ENCODE measurements at places on chromosomes 4 and X.

GRCh38 chr4:102575369-102576129, 74.4 kb downstream of the NFKB1 start:
- DNase-seq: no peak

DNA sequence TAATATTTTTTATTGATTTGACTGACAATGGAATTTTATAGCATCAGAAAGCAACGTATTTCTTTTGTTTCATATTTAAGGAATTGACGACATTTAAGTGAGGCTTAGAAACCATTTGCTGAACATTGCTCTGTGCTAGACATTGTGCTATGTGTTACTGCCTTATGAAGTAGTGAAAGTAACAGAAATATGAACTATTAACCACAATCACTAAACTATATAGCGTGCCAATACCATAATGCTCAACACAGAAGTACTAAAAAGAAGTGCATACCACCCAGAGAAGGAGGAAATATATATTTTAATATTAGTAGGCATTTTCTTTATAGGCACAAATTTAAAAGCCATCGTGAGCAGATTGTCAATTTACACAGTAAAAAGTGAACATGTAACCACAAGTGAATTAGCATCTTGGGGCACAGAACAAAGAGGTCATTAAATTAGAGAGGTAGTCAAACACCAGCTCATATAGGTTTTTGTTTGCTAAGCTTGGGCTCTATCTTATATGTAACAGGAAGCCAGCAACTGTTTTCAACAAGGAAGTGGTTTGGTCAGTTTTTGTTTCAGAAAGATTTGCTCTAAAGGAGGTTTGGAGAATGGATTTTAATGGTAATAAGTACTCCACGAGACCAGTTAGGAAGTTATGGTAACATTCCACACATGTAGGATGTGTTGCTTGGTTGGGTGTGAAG, 270.7 kb downstream of the GRXCR1 start:
- no peak for DNase-seq

- no peak for DNase-seq
These were observed 8.4 kb downstream of the NIPAL1 start for GRCh38 chr4:48025005-48025404.

DNA sequence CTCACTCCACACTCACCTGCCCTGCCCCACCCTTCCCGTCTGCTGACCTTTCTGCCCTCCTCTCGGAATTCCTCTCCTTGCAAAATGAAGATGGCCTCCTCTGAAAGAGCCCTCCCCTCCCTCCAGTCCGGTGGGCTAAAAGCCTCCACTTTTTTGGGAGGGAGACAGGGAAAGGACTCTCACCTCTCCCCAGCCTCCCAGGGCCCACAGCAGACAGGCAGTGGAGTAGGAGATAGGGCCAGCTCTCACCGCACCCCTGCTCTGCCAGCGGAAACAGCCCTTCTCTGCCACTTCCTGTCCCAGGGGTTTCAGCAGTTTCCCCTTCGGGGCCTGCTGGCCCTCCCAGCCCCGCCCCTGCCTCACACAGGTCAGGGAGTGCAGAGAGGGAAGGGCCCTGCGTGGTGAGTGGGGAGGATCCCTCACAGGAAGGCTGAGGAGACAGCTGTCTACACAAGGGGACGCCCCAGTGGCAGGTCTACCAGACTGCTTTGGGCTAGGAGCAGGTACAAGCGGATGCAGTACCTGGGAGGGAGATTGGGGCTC, 18.2 kb downstream of the ELF4 start:
- DNase-seq: no peak

DNA sequence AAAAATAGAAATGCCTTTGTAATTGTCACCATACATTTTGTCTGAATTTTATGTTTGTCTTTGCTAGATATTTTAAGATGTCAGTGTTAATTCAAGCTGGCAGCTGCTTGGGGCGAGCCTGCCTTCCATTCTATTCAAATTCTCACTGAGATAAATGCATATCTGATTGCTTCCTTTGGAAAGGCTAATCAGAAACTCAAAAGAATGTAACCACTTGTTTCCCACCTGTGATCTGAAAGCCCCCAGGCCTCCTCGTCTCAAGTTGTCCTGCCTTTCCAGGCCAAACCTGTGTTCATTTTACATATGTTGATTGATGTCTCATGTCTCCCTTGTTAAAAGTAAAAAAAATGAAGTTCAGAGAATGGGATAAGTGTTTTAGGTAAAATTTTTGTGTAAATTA, 318.7 kb upstream of the TECRL start:
- DNase-seq: no peak

DNA sequence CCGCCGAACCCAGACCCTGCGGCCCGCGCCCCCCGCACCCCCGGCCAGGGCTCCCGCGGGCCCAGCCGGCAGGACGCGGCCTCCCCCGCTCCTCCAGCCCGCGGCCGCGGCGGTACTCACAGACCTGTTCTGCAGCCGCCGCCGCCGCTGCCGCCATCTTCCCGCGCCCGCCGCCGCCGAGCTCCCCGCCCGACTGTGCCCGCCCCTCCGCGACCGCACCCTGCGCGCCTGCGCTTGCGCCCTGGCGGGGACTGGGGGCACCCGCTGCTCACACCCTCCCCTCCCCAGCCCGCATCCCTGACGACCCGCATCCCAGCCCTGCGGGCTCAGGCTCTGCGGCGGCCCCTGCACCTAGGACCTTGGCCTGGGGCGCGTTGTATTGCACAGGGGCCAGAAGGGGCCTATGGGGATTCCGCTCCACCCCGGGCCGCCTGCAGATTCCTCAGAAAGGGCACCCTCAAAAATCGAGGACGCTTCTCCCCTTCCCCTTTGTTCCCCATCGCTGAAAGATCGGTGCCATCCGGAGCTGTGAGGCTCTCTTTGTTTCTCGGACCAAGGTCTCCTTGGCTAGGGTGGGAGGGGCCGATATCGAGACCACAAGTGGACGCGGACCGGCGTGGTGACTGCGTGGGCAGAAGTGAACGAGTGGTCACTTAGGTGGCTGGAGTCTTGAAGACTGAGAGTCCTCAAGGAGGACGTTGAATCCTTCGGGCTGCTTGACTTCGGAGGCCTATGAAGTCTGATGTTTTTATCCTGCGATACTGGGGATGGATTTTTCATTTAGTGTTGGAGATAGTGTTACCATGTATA, at the start of gene SGCB:
TSS of gene SGCB (minus strand) at position 197 of the 810 bp plus-strand sequence. CDS start at position 157, 40 bp downstream.
- peak; percentile 71 for DNase-seq

- DNase-seq: no peak
These were observed 12.0 kb upstream of the MAP7D2 start for GRCh38 chrX:20128670-20129069.

GRCh38 chrX:1658071-1658491, 43.2 kb downstream of the ASMT start:
- no peak for DNase-seq

- DNase-seq: no peak
These were observed 131.0 kb downstream of the DCLK2 start for GRCh38 chr4:150209140-150209829.

GRCh38 chr4:184913356-184914143, 87.8 kb upstream of the ACSL1 start:
- DNase-seq: no peak

DNA sequence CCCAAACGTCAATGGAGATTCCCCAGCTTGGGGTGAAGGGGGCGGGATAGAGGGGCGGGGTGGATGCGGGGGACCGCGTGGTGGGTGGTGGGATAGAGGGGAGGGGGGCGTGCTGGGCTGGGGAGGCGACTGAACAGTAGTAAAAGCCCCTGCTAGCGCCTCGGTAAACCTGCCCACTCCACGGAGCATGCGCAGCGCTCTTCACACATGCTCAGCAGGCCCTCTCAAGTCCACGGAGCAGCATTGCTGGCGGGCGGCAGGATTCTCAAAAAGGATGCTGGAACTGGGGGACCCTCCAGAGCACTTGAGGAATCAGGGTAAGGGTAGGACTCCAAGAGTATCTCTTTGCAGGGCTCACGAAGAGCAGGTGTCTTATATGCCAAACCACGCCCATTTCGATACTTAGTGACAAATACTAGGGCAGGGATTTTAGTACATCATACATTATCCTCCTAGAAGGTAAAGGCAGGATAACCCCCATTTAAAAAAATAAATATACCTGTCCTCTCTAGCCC, 378 bp upstream of the RPS6KA6 start:
- DNase-seq: peak; percentile 55

DNA sequence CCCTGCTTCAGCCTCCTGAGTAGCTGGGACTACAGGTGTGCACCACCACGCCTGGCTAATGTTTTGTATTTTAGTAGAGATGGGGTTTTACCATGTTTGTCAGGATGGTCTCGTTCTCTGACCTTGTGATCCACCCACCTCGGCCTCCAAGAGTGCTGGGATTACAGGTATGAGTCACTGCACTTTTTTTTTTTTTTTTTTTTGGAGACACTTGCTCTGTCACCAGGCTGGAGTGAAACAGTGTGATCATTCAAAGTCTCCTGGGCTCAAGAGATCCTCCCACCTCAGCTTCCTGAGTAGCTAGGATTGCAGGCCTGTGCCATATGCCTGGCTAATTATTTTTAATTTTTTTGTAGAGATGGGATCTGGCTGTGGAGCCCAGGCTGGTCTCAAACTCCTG, 338.8 kb downstream of the PPP3CA start:
- no peak for DNase-seq

DNA sequence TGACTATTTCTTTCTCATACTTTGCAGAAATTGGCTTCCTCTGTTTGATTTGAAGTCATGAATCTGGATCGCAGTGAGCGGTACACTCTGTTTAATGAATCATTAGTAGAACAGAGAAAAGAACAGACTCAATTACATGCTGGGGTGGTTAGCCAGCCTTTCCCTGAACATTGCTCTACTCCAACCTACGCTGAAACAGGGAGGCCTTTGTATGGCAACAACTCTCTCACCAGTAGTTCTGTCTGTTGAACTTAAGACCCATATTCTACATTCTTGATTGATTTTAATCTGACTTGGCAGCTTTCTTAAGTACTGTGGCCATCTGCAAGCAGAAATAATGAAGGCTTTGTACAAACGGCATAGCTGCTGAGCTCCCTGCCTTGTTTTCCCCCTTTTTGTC, 19.0 kb upstream of the AP1S2 start:
- DNase-seq: no peak

DNA sequence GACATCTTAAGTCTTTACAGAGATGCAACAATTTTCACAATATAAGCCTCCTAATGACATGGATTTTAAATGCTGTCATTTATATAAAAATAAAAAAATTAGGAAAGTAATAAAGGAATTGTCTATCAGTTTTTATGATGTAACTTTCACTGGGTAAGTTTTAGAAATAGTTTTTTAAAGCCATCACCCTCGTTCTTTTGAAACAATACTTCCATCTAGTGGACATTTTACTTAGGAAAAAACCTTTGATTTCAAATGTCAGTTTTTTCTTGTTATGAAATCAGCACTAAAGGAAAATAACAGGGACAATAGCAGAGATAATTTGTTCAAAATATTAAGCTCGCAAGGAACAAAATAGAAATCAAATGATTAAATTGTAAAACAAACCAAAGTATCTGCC, 24.3 kb upstream of the NDNF start:
- DNase-seq: no peak

DNA sequence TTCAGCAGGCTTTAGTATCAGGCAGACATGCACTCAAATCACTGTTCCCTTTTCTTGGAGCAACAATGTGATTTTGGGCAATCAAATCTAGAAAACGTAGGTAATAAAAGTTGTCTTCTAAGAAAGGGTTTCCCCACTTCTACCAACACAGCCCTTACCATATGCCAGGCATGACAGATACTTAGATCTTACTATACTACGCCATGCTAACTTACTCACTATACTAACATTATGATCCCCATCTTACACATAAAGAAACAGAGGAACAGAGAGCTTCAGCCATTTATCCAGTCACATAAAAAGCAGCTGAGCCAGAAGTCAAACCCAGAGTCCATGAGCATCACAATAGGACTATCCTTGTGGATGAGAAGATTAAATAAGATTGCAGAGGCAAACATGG, 9.2 kb downstream of the TXK start:
- no peak for DNase-seq

- DNase-seq: no peak
These were observed 15.0 kb upstream of the TLR1 start for GRCh38 chr4:38819569-38819968.

DNA sequence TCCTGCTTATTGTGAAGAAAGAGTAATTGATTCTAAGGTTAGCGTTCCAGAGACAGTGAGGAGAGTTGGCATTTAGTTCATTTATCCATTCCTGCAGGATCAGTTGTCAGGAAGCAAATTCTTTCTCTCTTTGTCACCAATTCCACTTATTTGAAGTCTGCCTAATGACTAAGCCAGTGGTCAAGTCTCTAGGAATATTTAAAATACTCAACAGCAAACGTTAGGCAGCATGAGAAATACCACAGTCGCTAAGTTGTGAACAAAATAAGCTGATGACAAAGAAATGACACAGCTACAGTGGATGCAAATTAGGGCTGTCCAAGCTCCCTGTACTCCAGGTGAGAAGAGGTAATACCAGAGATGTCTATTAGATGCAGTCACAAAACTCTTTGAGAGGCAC, 6.6 kb upstream of the MAGEB17 start:
- no peak for DNase-seq

DNA sequence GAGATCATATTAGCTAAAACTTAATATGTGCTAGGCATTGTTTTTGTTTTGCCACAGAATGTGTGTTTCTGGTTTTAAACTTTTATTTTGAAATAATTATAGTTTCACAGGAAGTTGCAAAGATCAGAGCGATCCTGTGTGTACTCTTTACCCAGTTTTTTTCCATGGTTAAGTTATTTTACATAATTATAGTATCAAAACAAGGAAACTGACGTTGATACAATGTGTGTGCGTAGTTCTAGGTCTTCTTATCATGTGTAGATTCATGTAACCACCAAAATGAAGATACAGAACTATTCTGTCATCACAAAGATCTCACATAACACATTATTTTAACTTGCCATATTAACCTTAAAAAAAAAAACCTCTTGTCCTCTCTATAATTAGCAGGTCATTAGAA, 69.2 kb downstream of the BLTP1 start:
- DNase-seq: no peak

DNA sequence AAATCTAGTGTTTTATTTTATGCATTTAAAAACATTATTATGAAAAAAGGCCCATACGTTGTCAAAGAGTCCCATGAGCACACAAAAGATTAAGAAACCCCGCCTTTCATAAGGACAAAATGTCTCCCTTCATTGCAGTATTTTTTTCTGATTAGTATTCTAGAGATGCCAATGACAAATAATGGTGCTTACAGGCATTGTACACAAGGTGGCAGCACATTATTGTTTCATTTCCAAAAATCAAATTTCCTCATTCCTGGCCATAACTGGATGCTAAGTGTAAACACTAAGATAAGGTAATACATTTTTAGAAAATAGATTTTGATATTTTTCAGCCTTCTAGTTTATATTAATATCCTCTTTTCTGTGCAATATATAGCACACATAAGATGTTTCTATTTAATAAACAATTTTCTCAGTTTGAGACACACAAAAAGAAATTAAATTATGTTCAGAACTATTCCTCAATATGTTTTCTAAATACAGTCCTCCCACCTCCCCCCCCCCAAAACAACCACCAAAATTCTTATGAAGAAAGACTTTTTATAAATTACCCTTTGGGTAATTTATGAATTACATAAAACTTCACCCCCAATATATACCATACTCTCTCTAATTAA, 47.7 kb downstream of the TIGD2 start:
- no peak for DNase-seq

GRCh38 chrX:14028473-14028872, 1.2 kb downstream of the GEMIN8 start:
- no peak for DNase-seq

Data from posterior cingulate gyrus (tissue), 11 donors.